ENCODE measurements at places on chromosomes 13 and 19.

GRCh38 chr13:99258946-99259345 lies 767 bp upstream of the GPR18 start:
- no peak for DNase-seq

GRCh38 chr19:16249826-16250404 lies 52.2 kb downstream of the AP1M1 start:
- no peak for DNase-seq

GRCh38 chr13:26007261-26008125 lies 44.3 kb downstream of the SHISA2 start:
- DNase-seq, result no peak

DNA sequence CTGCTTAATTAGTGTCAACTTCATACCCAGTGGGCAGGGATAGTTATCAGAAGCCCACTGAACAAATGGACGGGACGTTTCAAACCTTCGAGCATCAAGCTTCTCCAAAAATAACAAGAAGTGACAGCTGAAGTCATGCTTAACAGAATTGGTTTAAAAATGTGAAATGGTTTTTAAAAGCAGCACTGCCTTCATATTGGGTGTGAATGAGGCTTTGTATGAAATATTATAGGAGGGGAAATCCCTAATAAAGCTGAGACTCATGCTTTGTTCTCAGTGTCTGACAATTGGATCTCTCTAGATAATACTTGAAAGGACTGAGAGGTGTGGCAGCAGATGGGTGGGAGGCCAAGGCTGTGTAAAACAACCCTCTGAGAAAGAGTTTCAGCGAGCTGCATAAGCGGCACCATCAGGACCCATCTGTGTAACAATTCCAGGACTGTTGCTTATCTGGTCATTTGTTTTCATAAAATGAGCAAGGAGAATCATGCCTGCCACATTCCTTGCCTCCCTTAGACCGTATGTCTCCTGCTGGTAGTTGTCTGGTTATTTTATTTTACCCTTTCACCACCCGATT lies 667.7 kb downstream of the DIAPH3 start:
- no peak for DNase-seq

GRCh38 chr19:1270213-1270853 lies 1.2 kb downstream of the CIRBP start:
- DNase-seq, result no peak

DNA sequence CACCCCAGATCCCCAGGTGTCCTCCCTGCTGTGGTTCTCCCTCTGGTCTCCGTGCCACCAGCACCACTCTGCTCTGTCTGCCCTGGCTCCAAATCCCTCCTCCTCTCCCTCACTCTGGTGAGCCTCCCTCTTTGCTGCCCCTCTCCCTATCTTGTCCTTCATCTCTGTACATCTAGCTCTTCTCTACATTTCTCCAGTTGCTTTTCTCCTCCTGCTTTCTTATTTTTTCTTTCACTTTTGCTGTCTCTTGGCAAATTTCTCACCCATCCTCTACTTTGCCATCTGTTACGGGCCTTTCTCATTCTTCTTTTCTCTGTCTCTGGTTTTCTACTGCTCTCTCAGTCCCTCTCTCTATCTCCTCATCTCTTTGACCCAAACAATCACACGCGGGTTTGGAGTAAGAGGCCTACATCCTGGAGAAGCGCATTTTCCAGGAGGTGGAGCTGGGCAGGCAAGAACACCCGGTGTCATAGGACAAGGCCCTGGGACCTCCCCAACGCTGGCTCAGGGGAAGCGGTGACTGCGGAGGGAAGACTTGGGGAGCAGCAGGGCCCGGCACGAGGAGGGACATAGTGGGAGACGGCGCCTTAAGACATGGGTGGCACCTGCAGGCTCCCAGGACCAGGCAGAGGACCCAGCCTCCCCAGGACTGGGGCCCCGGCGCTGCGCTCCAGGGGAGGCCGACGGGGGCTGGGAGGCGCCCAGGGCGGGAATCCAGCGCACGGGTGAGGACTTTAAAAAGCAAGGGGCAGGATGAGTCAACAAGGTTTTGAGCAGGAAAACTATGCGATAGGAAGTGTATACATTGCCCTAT lies 9.9 kb downstream of the ZNF611 start:
- DNase-seq, result no peak

GRCh38 chr13:98839856-98840769 lies 87.6 kb upstream of the SLC15A1 start:
- DNase-seq, result no peak

All from left renal pelvis (tissue), 4 donors.